ENCODE measurements at places on chromosomes 3 and 15.

GRCh38 chr3:193594946-193595689, 2.1 kb downstream of the OPA1 start:
- peak; percentile 21 for DNase-seq

DNA sequence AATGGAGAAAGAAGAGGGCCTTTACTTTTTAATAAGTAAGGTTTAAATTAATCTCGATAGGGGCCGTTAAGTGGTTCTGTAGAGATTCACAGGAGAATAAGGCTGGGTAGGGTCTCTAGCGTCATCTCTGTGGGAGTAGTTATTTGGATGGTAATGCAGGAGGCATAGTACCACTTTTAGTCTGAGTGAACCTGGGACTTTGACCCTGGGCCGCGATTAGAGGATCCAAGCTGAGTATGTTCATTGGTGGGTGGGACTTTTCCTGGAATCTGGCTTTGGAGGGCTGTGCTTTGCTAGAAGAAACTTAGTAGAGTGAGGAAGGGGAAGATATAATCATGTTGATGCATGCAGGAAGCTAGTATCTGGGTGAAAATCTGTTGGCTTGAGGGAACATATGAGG, 4.0 kb downstream of the LPP start:
- DNase-seq: no peak

DNA sequence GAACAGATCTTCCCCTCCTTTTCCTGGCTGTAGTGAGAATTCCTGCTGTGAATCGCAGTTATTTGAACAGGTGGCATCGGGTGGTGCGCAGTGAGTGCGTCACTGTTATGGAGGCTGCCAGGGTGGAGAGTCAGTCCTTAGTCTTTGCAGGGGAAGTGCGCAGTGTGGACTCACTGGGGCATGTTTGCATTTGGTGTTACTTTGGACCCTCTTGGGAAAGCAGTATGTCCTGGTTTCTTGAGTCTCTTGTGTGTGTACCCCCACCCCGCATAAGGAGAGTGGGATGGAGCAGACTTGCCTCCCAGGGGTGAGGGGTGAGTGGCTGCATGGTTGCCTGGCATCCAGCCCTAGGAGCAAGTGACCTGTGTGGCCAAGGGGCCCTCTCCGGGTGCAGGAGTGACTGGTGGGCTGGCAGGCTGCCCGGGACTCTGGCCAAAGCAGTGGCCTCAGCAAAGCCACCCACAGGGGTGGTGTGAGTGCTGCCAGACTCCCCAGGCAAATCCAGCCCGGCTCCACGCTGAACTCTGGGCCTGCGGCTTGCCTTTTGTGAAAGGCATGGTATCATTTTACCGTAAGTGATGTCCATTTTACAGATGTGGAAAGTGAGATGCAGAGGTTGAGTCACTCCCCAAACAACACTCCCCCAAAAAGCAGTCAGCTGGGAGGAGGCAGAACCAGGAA, 46.4 kb downstream of the DNASE1L3 start:
- no peak for DNase-seq

GRCh38 chr3:102233881-102234280, 200.9 kb upstream of the ZPLD1 start:
- no peak for DNase-seq

GRCh38 chr3:99126316-99126715, 224.8 kb upstream of the DCBLD2 start:
- DNase-seq: no peak

DNA sequence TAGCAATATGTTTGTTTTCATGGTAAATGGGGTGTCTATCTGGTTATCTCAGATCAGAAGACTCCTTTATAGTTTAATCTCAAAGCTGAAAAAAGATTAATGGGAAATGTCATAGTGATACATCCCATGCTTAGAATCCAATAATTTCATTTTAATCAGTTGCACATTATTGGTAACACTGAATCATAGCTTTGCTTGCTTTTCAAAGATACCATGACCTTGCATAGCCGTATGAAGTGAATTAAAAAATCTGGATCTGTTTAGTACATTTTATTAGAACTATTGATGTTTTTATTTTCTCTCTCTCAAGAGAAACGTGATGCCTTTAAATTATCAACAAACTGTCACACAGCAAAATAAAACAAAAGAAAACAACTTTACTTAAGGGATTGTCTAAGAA, 506.7 kb upstream of the SGO1 start:
- DNase-seq: no peak

DNA sequence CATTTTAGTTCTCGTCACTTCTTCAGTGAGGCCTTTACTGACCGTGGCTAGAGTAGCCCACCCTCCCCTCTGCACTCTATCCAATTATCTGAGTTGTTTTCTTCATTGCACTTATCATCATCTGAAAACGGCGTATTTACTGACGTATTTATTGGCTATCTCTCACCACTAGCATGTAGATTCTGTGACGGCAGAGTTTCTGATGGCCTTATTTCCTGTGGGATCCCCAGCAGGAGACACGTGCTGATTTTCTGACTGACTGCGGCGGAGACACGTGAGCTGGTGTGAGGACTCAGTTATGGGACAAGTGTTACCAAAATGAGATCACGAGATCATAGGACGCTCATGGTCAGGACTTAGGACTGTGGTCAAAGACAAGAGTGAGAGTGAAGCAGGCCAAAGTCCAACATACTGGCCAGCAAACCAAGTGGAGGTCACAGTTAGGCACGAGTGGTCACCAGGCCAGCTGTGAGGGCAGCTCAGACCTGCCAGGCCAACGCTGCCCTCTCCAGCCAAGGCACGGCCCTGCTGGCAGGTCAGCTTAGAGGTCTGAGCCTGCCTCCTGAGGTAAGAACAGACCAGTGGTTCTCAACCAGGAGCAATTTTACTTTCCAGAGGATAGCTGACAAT, 50.6 kb upstream of the BNIP2 start:
- no peak for DNase-seq

GRCh38 chr3:25000971-25001591, 427.0 kb upstream of the RARB start:
- no peak for DNase-seq

- DNase-seq: peak; percentile 15
These were observed 27.3 kb downstream of the NEO1 start for GRCh38 chr15:73079565-73079964.

DNA sequence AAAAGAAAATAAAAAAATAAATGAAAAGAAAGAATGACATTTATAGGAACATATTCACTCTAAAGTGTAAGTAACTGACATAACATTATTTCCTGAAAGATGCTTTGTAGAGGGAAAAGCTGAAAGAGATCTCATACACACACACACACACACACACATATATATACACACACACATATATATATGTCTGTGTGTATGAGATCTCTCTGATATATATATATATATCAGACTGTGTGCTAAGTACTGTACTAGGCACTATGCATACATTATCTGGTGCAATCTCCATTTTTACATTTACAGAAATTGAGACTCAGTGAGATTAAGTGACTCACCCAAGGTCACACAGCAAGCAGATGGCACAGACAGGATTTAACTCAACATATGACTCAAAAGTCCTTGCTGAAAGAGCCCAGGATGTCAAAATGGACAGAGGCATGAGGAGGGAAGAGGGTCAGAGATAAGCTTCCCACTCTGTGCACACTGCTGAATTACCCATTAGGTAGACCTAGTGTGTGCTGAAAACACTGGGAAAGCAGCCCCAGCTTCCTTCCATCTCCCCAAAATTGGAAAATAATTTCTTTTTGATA, 15.0 kb downstream of the BHLHE40 start:
- DNase-seq: peak; percentile 95

DNA sequence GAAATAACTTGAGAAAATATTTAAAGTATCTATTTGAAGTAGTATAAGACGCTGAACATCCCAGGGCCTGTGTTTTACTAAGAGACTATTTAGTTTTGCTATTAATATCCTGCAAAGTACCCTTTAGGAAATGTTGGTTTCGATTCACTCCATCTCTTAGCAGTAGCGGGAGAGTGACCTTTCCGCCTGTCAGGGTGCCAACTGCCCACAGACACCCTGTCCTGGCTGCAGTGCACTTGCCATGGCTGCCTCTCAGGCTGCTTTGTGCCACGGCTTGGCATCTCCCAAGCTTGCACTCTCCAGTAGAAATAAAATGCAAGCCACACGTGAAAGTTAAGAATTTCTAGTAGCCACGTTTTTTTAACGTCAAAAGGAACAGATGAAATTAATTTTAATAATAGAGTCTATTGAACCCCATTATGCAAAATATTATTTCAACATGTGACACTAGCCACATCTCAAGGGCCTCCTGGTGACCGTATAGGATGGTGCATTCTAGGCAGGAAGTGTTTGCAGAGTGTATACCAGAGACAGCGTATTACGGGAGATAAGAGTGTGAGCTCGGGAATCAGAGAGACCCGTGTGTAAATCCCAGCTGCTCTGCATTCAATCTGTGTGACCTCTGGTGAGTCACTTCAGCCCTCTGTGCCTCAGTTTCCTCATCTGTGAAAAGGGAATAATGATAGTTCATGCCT, 19.8 kb downstream of the ADAMTS9 start:
- DNase-seq: no peak

DNA sequence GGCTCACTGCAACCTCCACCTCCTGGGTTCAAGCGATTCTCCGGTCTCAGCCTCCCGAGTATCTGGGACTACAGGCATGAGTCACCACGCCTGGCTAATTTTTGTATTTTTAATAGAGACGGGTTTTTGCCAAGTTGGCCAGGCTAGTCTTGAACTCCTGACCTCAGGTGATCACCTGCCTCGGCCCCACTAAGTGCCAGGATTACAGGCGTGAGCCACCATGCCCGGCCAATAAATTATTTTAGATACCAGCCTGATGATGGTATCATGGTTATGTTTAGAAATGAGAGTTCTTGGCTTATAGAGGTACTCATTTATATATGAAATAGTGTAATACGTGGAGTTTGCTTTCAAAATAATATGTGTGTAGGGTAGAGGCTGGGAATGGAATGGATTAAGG, 119.4 kb downstream of the NEO1 start:
- no peak for DNase-seq

- no peak for DNase-seq
These were observed 209.5 kb upstream of the SUCLG2 start for GRCh38 chr3:67863869-67864268.

DNA sequence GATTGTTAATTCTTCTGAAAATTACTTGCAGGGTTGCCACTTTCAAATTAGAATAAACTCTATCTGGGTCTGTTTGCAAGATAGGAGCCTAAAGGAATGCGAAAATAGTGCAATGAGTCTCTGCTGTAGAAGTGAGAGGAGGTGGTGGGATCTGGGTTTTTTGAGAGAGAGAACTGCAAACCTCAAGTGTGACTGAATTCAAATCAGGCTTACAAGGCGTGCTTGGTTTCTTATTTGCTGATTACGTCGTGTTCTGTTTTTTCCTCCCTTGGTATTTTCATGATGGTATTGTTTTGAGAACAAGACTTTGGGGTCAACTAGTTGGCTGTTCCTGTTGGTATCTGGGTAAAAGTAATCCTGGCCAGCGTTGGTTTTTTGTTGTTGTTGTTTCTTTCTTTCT, 490.9 kb upstream of the CFAP20DC start:
- no peak for DNase-seq

- no peak for DNase-seq
These were observed 52.5 kb upstream of the UBE2Q2 start for GRCh38 chr15:75790631-75791336.

- peak; percentile 10 for DNase-seq
These were observed 721 bp downstream of the MYEF2 start for GRCh38 chr15:48177383-48177765.

DNA sequence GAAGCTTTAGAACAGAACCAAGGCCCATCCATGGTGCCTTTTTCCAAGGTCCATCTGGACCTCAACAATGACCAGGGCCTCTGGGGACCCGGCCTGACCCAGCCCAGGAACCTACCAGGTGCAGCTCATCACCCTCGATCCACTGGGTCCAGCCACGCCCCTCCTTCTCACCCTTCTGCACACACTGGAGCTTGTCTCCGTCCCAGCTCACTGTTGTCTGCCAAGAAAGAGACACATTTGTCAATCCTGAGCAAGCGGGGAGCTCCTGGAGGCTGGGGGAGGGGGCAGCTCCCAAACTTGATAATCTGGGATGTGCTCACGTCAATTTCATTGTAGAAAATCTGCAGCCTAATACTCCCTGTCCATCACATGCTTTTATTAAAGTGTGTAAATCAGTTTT, 21.2 kb downstream of the RBP1 start:
- no peak for DNase-seq

GRCh38 chr15:45110256-45110820, 3.6 kb downstream of the DUOX2 start:
- DNase-seq: no peak

- peak; percentile 75 for DNase-seq
These were observed 49.8 kb upstream of the SLC4A7 start for GRCh38 chr3:27533718-27534573.

- DNase-seq: no peak
These were observed 220.3 kb upstream of the ATP10A start for GRCh38 chr15:26083457-26083856.

DNA sequence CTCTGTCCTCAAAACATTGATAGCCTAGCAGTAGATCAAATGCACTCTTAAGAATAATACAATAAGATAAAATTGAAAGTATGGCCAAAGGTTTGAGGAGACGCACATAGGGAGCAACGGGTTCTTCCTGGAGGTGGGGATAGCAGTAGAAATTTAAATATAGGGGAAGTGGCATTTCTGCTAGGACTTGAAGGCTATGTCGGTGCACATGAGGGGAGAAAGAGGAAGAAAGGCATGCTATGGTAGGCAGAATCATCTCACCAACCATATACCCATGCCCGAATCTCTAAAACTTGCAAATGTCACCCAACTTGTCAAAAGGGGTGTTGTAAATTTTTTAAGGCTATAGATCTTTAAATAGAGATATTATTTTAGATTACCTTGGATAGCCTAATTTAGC, 735.1 kb upstream of the LMCD1 start:
- DNase-seq: peak; percentile 26

DNA sequence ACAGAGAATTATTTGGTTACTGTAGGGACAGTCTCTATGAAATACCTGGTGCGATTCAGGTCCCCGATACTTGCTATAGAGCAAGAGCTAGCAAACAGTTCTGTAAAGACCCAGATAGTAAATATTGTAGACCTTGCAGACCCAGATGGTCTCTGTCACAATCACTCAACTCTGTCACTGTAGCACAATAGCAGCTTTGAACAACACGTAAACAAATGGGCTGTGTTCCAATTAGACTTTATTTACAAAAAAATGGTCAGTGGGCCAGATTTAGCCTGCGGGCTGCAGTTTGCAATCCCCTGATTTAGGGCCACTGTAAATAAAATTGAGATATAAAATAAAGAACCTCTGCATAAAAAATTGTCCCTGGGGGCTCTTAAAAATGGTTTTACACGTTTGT, 127.7 kb downstream of the SV2B start:
- DNase-seq: no peak

- DNase-seq: no peak
These were observed 44.5 kb downstream of the ST6GAL1 start for GRCh38 chr3:186974824-186975313.

- DNase-seq: peak; percentile 82
These were observed 47.6 kb downstream of the RAP2B start for GRCh38 chr3:153209596-153209995.

GRCh38 chr3:158712443-158712842, 19.8 kb downstream of the RARRES1 start:
- no peak for DNase-seq

- DNase-seq: no peak
These were observed 32.3 kb upstream of the CYP11A1 start for GRCh38 chr15:74399511-74400312.

Data from inflammatory macrophage treated with lipopolysaccharide for 4 hours (primary cell).